Progenitor cell of endocrine pancreas (in vitro differentiated cells): ENCODE measurements at places on chromosomes 3 and 15. TPM values are rescaled to one million over a fixed set of nuclear protein-coding genes. Genes with fewer than 3 reads are reported as not detected.

The PTX3 gene
- 0.34 and 0.40 TPM in 2 replicates for total RNA-seq

The POPDC2 gene
- 2.9 and 3.8 TPM in 2 replicates for total RNA-seq

The ZNF445 gene
- total RNA-seq, result 62.5 and 64.0 TPM in 2 replicates

The GOLGA6B gene
- total RNA-seq, result not detected in 2 replicates

The SLC6A11 gene
- 0.19 and 0.22 TPM in 2 replicates for total RNA-seq

The SLC38A3 gene
- total RNA-seq, result 43.5 and 44.7 TPM in 2 replicates

The MUC4 gene
- total RNA-seq, result 0.44 and 0.60 TPM in 2 replicates

The SLCO3A1 gene
- 4.8 and 7.7 TPM in 2 replicates for total RNA-seq

DNA sequence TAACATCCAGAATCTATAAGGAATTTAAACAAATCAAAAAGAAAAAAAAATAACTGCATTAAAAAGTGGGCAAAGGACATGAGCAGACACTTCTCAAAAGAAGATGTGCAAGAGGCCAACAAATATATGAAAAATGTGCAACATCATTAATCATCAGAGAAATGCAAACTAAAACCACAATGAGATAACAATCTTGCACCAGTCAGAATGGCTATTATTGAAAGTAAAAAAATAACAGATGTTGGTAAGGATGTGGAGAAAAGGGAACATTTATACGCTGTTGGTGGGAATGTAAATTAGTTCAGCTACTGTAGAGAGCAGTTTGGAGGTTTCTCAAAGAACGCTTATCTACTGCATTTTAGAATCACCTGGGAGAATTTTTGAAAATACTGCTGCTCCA, 186.1 kb downstream of the OTOL1 start:
- no peak overlapping the region for H3K27ac ChIP-seq
- no peak for DNase-seq

- peaks cover 7% of the 10 kb centered on the region for H3K36me3 ChIP-seq
- H3K27me3 ChIP-seq, result no peaks in the 10 kb centered on the region
- no peak overlapping the region for H3K4me3 ChIP-seq
- peaks cover 2% of the 10 kb centered on the region for H3K4me1 ChIP-seq
- no peak overlapping the region for H3K27ac ChIP-seq
Measured at GRCh38 chr3:64295594-64295993, 70.3 kb upstream of the PRICKLE2 start.

DNA sequence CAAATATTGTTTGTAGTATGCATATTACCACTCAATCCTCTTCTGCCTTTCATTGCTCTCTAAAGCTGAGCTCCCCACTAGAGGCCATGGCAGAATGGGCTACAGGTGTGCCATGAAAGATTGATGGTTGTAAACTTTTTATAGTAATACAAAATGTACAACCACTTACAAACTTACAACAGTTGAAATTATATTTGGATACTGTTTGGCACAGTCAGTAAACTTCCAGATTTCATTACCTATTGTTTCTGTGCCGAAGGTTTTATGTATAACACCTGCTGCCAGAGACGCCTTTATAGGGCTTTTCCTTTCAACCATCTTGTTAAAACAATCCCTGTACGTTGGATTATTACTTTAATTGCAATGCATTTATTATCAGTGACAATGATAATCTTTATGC, 7.0 kb downstream of the ROPN1 start:
- H3K27ac ChIP-seq, result no peak overlapping the region
- H3K27me3 ChIP-seq, result peaks cover 67% of the 10 kb centered on the region
- H3K36me3 ChIP-seq, result no peaks in the 10 kb centered on the region
- DNase-seq, result no peak
- H3K4me1 ChIP-seq, result peaks cover under 1% of the 10 kb centered on the region
- no peak overlapping the region for H3K4me3 ChIP-seq

DNA sequence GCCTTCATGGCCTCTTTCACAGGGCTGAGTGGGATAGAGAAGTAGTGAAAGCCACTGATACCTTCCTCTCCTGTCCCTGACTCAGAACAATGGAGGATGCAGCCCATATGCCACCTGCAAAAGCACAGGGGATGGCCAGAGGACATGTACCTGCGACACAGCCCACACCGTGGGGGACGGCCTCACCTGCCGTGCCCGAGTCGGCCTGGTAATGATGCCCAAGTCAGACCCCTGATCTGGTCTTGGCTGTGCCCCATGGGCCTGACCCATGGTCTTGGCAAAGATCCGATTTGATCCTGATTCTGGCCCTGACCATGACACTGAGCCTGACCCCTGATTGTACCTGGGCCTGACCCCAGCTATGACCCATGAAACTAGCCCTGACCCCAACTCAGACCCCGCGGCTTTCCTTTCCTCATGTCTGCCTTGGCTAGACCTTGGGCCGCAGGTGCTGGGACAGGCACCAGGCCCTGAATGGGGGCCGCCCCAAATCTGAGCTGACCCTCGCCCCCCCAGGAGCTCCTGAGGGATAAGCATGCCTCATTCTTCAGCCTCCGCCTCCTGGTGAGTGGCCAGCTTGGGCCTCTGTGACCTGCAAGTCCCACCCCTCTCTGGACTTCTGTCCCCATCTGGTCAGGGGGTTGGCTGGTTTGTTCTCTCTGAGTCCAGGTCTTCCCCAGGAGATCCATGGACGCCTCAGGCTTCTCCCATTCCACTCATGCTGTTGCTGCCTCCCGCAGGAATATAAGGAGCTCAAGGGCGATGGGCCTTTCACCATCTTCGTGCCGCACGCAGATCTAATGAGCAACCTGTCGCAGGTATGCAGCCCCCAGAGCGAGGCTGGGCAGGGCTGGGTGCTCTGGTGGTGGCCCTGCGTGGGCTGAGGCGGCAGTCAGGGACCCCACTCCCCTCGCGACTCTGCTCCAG, 15.6 kb downstream of the NT5DC2 start:
- H3K4me3 ChIP-seq, result no peak overlapping the region
- no peak for DNase-seq
- peaks cover 6% of the 10 kb centered on the region for H3K27me3 ChIP-seq
- H3K36me3 ChIP-seq, result no peaks in the 10 kb centered on the region
- no peak overlapping the region for H3K27ac ChIP-seq
- peaks cover 3% of the 10 kb centered on the region for H3K4me1 ChIP-seq

- no peak overlapping the region for H3K27ac ChIP-seq
- peaks cover 3% of the 10 kb centered on the region for H3K27me3 ChIP-seq
- no peak for DNase-seq
- no peaks in the 10 kb centered on the region for H3K36me3 ChIP-seq
- no peak overlapping the region for H3K4me3 ChIP-seq
Measured at GRCh38 chr3:160012108-160012507, 23.5 kb downstream of the IL12A start.

DNA sequence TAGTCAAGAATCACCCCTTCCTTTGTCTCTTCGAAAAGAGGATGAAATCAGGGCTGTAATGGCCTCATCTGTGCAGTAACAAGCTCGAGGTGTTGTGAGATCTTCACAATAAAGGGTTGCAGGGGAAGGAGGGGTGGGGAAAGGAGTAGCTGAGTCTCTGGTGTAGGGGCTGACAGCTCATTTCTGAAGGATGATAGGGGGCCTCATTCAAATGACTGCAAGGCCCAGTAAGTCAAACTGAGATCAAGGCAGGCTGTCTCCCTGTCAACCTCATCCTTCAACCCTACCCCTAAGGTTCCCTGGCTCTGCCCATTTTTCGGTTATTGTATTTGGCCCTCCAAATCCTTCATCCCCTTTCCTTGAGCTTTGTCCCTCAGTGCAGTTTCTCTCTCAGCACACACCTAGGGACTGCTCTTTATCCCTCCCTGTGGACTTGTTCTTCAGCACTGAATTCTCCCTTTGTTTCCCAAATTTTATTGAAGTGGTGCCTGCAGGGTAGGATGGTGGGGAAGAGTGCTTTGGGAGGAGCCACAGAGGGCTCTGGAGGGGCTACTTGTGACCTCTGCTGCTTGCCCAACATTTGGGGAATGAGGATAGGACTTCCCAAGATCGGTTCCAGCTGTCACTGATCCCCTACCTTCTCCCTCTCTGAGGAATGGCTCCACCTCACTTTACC, 38.1 kb downstream of the ZNF589 start:
- H3K27ac ChIP-seq, result no peak overlapping the region
- DNase-seq, result no peak
- peaks cover 19% of the 10 kb centered on the region for H3K4me1 ChIP-seq
- H3K36me3 ChIP-seq, result no peaks in the 10 kb centered on the region
